AG08396 (cell line): ENCODE measurements at places on chromosomes 2 and 18.

- peak; percentile 12 for DNase-seq
Measured at GRCh38 chr2:152875701-152876695, 157.6 kb downstream of the ARL6IP6 start.

DNA sequence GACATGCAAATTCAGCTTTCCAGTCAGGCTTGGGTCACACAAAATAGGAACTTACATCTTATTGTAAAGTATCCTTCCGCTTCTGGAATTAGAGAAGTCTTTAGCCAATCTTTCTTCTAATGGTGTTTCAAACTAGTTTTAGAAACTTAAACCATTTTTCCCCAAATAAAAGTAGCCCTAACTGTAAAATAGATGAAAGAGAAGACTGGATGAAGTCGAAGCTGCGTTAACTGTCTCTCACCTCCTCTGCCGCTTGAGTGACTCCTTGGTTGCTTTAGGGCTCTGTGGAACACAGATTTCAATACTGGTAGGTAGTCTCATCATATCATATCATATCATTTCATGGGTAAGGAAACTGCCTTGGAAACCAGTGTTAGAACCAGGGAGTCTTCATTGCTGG, 498.4 kb downstream of the XIRP2 start:
- DNase-seq: no peak

DNA sequence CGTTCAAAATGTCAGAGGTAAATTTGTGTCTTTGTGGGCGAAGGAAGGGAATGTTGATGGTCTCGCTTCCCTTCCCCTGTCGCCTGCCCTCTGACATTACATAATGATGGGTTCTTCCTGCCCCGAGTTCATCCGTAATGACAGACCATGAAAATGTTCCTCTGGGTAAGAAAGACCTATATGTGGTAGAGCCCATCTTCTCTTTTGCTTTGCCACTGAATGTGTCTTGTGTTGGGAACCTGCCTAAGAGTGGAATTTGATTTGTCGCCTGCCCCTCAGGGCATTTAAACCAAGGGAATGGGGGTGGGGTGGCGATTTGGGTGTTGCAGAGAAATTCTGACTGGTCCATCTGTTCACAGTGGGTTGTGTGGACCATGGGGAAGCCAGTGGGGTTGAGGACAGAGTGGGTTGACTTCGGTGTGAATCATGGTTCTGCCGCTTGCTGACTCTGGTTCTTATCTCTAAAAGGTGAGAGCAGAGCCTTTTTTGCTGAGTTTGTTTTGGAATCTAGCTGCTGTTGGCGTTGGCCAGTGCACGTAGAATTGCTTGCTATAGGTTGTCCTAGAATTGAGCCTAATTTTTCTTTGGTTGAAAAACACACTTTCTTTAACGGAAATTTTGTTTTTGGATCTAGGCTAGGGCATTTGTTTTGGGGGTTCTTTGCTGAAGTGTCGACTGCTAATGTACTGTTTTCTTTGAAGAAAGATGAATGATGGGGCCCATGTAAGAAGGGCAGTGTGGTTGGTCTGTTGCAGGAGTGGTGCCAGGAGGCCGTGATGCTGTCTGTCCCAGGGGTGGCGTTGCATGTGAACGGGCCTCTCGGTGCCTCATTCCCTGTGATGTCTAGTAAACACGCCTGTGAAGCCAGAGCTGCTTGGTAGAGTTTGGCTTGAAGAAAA, 1.3 kb downstream of the INPP4A start:
- DNase-seq: no peak

- DNase-seq: peak; percentile 34
Measured at GRCh38 chr2:205198140-205198525, 484.2 kb upstream of the NRP2 start.

- no peak for DNase-seq
Measured at GRCh38 chr2:127106457-127106990, 430 bp downstream of the BIN1 start.

DNA sequence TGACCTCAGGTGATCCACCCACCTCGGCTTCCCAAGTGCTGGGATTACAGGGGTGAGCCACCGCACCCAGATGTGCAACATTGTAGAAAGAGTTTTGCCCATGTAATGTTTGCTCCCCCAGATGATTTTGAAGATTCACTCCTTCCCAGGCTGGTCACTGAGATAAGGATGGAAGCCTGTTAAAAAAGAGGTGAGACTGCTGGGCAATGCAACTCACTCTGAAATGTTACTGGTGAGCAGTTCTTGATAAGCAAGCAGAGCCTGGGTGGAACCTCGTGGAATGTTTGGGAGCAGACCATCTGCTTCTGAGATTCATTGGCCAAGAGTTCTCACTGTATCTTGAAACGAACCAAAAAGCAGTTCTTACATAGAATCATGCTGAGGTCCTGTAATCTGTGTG, 19.7 kb downstream of the GRP start:
- no peak for DNase-seq

- DNase-seq: no peak
Measured at GRCh38 chr18:29084120-29084519, 907.2 kb upstream of the CDH2 start.

DNA sequence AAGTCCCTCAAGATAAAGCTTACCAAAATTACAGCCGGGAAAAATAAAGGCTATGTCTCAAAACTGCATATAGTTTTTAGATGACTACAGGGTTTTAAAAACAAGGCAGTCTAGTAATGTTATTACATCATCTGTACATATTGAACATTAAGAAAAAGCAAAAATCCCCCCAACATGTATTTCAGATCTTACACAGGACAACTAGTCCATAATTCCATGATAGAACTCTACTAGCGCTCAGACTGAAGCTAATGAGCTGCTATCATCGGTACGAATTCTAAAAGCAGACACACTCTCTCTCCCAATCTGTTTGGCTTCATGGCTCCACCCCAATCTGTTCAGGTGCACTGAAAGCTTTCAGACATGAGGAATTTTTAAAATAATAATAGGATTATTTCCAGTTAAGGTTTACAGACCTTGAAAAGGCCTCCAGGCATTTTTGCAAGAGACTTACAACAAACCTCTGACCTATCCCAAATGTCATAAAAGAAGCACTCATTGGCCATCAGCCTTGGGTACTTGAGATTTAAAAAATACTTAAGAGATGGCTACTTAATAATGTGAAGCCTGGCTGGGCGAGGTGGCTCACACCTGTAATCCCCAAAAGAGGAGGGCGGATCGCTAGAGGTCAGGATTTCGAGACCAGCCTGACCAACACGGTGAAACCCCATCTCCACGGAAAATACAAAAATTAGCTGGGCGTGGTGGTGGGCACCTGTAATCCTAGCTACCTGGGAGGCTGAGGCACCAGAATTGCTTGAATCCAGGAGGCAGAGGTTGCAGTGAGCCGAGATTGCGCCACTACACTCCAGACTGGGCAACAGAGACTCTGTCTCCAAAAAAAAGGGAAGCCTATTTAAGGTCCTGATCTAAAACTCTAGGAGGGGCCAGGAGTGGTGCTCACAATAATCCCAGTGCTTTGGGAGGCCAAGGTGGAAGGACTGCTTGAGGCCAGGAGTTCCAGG, 2.0 kb downstream of the NPC1 start:
- no peak for DNase-seq

- DNase-seq: no peak
Measured at GRCh38 chr2:234191819-234192407, 141.4 kb downstream of the SPP2 start.

GRCh38 chr2:37039580-37039979, 44.6 kb downstream of the HEATR5B start:
- DNase-seq: no peak

GRCh38 chr2:169711751-169712509, 17.7 kb downstream of the PHOSPHO2 start:
- DNase-seq: no peak

- no peak for DNase-seq
Measured at GRCh38 chr2:46657042-46657504, 177.7 kb downstream of the TMEM247 start.

DNA sequence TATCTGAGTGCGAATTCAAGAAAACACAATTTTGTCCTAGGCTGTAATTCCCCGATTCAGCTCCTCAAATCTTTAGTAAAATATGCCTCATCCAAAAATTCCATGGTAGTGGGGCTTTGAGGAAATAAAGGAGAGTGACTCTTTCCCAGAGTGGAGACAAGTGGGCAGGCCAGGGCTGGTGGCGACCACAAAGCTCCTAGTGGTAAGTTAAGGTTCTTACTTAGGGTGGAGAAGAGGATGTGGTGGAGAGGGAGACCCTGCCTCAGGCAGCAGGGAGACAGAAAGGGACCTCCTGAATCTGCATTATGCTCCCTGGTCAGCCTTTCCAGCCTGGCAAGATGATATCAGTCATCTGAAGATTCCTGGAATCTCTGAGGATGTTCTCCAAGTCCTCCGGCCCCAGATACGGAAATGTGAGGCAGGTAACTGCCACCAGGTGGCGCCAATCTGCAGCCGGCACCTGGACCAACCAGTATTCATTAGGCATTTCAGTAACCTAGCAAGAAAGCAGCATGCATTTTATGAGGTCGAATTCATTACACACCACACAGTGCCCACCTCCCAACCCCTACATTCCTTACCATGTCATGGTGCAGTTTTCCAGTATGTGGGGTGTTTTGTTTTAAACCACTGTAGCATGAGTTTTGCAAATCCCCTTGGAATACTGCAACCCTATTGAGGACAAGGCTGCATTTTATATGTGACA, 106.4 kb downstream of the POLE4 start:
- DNase-seq: peak; percentile 55

DNA sequence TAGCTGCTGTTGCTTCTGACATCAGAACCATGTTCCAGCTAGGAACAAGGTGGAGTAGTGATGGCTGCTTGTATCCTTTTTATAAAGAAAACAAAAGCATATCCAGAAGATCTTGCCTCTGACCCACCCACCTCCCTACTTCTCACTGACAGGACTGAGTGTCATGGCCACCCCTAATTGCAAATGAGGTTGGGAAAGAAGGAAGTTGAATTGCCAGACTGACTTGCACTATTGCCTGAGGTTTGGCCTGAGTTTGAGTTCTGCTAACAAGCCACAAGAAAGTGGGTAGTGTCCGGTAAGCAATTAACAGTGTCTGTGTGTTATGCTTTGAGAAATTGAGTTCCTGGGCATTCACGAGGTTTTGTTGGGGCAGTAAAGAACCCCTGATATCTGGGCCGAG, 22.8 kb downstream of the SGPP2 start:
- DNase-seq: no peak

DNA sequence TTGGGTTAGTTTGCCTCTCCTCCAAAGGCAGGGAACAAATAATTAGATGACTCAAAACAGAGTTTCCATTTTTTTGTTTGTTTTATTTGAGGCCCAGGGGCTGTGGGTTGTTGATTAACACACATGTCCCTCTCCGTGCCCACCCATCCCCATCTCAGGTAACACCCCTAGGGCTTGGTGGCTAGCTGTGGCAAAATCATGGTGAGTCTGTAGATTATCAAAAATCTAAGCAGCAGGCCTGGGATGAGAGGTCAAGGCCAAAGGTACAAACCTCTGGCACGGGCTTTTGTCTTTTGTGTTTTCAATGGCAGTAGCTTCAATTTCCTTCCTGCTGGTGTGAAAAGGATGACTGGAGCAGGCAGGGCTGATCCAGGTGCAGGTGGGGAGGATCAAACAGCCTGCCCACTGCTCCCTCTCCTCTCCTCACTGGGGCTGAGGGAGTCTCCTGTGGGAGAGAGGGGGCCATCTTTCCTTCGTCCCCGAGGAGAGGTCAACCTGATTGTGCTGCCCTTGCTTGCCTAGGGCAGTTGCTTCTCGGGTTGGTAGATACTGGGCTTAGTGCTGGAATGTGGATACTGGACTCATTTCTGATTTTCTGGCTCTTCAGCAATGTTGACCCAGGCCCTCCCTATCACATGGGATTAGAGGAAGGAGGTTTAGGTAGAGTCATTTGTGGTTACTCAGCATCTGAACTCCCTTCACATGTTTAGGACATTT, 31.9 kb upstream of the EML4 start:
- DNase-seq: no peak

GRCh38 chr2:105674859-105675541, 69.7 kb upstream of the NCK2 start:
- DNase-seq: no peak

GRCh38 chr2:207823865-207824264, 54.2 kb upstream of the FZD5 start:
- DNase-seq: no peak

GRCh38 chr18:24726727-24727492, 266.5 kb downstream of the HRH4 start:
- peak; percentile 39 for DNase-seq

GRCh38 chr2:173053043-173053699, 22.5 kb upstream of the MAP3K20 start:
- DNase-seq: no peak

GRCh38 chr2:225070811-225071210, 28.5 kb upstream of the DOCK10 start:
- DNase-seq: no peak

GRCh38 chr18:76264198-76264875, 230.7 kb downstream of the ZNF516 start:
- DNase-seq: no peak

DNA sequence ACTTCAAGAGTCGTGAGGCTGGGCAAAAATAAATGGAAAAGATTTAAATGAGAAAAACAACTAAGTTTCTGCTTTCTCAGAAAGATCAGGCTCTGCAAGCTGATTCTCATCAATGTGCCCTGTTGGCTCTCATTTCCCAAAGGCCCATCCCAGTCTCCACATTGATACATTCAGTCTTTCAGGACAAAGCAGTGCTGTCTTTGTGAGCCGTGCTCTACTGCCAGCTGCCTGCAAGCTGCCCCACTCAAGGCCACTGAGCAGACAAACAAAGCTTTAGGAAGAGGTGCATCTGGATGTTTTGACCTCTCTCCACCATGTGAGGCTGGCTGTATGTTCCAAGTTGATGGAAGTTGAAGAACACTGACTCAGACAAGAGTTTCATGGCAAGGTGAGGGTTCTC, 48.8 kb downstream of the FSHR start:
- DNase-seq: no peak

- DNase-seq: no peak
Measured at GRCh38 chr2:217884985-217885384, 117.8 kb downstream of the TNS1 start.

DNA sequence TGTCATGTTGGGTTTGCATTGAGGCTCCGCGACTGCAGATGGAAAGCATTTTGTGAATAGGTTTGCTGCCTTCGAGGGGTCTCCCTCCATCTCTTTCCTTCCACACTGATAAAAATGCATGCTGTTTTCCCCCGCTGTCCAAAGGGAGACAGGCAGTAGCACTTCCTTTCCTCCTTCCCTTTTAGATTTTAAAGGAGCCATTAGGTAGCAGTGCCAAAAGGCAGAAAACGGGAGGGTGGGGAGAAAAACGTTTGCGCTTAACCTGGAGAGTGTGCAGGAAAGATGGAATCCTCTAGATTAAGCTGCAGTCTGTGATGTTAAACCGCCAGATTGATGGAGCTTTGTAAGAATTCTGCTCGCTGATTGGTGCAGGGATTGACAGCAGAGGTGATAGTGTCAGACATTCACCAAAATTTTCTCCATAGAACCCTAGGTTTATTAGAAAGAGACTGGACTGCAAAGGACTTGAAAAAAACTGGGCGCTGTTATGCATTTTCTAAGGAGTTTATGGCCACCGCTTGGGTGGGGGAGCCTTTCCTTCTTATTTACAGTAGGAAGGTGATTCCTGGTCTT, 688 bp downstream of the MAPRE2 start:
- DNase-seq: no peak

- DNase-seq: no peak
Measured at GRCh38 chr2:3626812-3627499, 31.0 kb upstream of the ALLC start.

- no peak for DNase-seq
Measured at GRCh38 chr2:204539019-204539385, 6.3 kb upstream of the PARD3B start.

- DNase-seq: no peak
Measured at GRCh38 chr2:199756211-199756610, 94.8 kb downstream of the FTCDNL1 start.

GRCh38 chr2:96684883-96685576, 42.5 kb downstream of the FER1L5 start:
- DNase-seq: no peak
